SW 1271 (cell line): ENCODE measurements at places on chromosomes 2 and 18.

GRCh38 chr2:218658671-218659257 is 659 bp downstream of the ZNF142 start:
- DNase-seq: peak; percentile 23

GRCh38 chr2:101410746-101411145 is 23.4 kb upstream of the CREG2 start:
- DNase-seq: no peak

- DNase-seq: no peak
These were observed 436.5 kb downstream of the RND3 start for GRCh38 chr2:150051004-150051403.

GRCh38 chr2:225337183-225337582 is 62.3 kb upstream of the NYAP2 start:
- no peak for DNase-seq

GRCh38 chr2:219698748-219699439 is 71.5 kb downstream of the SLC4A3 start:
- no peak for DNase-seq
